ENCODE measurements at places on chromosomes 5 and 9.

GRCh38 chr5:96752341-96753016 lies 55.3 kb downstream of the ERAP1 start:
- DNase-seq: peak; percentile 44

DNA sequence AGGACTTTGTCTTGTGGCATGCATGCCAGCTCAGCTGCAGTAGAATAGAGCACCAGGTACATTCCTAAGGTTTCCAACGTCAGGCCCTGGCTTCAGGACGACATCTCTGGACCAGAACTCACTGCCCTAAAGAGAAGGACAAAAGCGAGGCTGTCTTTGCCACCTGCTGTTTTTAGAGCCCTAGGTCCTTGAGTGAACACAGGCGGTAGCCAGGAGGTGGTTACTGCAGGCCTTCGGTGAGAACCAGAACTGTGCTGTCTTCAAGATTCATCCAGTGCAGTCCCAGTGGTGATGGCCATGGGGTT lies 288.9 kb upstream of the CDH18 start:
- no peak for DNase-seq

DNA sequence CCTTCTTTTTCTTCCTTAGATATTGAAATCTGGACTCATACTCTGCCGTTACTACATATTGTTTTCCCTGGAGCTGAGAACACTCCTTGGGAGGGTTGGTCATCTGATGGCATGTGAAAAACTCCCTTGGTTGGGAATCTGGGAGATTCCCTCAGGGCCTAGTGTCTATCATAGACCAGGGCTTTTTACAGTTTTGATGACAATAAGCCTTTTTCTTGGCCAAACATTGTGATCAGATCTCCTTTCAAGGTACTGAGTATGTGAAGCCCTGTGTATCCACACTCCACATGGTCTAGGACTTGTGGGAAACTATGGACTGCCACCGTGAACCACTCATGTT lies 32.9 kb downstream of the TMEM252 start:
- no peak for DNase-seq

GRCh38 chr5:103397739-103398581 lies 139.4 kb downstream of the MACIR start:
- no peak for DNase-seq

DNA sequence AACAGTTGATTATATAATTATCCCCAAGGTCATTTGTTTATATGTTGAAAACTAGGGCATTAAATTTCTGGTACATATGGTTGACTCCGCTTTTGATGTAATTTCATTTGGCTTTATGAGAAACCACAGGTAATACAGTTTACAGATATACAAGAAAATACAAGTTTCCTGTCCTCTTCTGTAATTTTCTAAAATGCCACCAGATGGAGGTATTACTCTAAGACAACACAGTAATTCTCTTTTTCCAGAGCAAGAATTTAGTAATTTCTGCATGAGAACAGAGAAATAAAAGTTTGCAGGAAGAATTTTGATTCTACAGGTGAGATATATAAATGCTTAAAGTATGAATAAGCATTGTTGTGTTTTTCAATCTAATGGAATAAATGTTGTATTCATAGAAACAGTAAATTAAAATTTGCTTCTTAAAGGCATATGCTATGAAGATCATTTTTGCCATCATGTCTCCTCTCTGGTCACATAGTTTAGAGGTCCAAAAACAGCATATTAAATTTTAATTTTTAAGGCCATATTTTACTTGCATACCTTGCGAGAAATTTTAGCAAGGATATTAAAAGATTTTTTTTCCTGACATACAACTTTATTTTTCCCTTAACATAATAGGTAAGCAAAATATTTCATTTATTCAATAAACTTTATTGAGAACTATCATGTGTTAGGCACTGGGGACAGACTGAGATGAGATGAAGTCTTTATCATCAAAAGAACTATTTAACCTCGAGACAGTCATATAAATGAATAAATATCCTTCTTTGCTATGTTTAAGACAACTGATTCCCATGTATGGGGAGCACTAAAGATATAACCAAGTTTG lies 22.7 kb downstream of the CHD1 start:
- DNase-seq: no peak

DNA sequence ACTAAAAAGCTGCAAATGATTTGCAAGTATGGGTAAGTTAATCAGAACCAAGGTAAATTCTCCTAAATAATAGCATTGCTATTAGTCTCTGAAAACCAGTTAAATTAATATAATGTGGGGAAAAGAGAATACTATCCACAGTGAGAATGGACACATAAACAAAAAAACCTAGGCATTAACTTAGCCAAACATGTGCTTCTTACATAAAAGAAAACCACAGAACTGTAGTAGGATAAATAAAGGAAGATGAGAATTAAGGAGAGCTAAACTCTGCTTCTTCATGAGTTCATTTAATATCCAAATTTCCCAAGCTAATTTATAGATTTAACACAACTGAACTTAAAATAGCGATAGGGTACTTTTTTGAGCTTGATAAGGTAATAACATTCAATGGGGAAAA lies 31.8 kb downstream of the ABCA1 start:
- DNase-seq: no peak
